ENCODE measurements at places on chromosomes 5 and 9.
A peak's percentile ranks its signal among the peaks of the same experiment; 100 is the strongest.

DNA sequence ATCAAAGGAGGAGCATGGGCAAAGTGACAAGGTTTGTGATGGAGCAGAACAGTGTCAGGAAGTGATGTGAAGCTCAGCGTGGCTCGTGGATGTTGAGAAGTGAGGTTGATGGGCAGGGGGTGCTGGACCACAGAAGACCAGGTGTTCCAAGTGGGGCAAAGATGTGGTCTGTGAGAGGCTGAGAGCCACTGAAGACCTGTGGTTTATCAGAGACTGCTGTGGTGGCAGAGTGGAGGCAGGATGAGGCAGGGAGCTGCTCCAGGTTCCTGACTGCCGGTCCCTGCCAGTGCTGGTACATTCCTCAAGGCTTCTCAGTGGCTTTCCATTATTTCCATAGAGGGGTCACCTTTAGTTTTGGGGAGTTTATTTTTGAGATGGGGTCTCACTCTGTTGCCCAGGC is 19.1 kb downstream of the PALM2AKAP2 start:
- DNase-seq = no peak

GRCh38 chr9:36748322-36748899 is 175.7 kb downstream of the MELK start:
- peak; percentile 70 for DNase-seq

DNA sequence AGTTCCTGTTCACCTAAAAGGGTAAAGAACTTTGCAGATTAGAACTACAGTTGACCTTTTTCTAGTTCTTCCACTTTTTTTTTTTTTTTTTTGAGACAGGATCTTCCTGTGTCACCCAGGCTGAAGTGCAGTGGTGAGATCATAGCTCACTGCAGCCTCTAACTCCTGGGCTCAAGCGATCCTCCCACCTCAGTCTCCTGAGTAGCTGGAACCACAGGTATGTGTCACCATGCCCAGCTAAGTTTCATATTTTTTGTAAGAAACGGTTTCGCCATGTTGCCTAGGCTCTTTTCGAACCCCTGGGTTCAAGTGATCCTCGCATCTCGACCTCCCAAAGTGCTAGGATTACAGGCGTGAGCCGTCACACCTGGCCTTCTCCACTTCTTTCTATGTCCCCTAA is 39.7 kb upstream of the TNFAIP8 start:
- DNase-seq = no peak

DNA sequence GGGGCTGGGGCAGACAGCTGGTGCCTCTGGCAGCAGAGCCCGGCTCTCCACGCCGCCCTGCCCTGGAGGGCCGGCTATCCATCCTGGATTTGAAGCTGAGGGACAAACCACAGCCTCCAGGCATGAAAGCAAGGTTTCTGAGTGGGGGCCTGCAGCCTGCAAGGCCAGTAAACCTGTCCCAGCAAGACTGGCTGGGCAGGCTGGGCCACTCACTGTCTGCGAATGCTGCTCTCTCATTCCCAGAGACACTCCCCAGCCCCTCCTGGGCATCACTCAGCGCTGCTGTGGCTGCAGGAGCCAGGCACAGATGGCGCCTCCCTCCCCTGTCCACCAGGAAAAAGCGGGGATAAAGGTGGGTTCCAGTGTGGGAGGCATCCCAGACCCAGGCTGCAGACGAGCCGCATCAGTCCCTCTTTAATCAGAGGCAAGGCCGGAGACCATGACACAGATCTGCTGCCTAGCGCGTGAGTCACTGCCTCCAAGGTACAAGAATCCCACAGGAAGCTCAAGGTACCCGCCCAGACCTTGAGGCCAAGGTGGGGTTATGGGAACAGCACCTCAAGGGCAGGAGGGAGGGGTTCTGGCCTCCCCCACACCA is 118.0 kb downstream of the VAV2 start:
- DNase-seq = no peak

DNA sequence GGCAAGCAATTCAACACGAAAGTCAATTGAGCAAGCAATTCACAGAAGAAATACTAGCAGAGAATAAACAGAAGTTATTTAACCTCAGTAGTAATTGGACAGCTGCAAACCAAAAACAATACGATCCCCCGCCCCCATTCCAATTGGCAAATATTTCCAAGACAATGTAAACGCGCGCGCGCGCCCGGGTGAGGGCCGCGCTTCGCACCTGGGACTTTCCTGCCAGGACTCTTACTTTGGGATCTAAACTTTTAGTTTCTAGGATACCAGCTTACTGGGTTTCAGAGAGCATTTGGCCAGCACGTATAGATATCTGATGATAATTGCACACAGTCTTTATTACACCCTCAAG is 8.6 kb downstream of the RUFY1 start:
- DNase-seq = peak; percentile 61

GRCh38 chr9:98993570-98993945 is 49.9 kb downstream of the COL15A1 start:
- peak; percentile 24 for DNase-seq

- no peak for DNase-seq
These were observed 110.8 kb downstream of the HMHB1 start for GRCh38 chr5:143922718-143923117.

- no peak for DNase-seq
These were observed at the start of gene IL7R for GRCh38 chr5:35856765-35857351. TSS of gene IL7R (plus strand) at chr5:35856891. CDS start at chr5:35856978, 87 bp downstream.

DNA sequence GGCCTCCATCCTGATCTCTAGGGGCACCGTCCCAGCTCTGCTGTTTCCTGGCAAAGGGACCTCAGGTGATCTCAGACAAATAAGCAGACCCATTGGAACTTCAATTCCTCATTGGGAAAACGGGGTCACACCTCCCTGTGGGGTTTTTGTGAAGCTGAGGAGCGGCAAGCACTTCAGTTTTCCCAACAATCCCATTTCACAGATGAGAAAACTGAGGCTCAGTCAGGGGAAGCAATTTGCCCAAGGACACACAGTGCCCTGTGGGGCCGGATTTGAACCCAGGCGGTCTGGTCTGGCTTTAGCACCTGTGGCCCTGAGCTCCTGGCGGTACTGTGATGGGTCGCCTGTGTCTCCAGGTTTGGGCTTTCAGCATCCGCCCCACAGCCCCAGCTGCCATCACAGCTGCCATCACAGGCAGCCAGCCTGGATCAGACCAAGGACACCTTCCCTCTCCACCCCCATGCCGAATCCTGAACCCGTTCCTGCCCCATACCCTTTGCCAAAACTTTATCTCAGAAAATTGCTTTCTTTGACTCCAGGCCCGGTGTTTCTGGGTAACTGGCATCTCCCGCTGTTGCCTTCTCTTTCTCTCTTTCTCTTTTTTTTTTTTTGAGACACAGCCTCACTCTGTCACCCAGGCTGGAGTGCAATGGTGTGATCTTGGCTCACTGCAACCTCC is 26.4 kb downstream of the NCS1 start:
- DNase-seq = no peak

- DNase-seq = no peak
These were observed at the start of gene PRRT1B for GRCh38 chr9:131545003-131545785. TSS of gene PRRT1B (plus strand) at chr9:131545523. CDS start at chr9:131545616, 93 bp downstream.

DNA sequence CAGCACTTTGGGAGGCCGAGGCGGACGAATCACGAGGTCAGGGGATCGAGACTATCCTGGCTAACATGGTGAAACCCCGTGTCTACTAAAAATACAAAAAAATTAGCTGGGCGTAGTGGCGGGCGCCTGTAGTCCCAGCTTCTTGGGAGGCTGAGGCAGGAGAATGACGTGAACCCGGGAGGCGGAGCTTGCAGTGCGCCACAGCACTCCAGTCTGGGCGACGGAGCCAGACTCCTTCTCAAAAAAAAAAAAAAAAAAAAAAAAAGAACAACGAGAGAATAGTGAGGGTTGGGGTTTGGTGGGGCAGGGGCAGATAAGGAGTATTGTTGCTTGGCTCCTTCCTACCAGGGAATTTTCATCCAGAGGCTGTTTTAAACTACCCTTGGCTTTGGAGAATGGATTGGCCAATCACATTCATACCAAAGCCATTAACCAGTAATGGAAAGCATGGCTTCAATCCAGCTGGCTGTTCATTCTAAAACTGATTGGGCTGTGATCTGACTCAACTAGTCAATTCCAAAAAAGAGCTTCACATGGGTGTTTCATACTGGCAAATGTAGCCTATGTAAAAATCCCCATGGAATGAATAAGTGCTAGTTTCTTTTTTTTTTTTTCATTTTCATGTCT is 64.4 kb downstream of the PLCXD3 start:
- no peak for DNase-seq

DNA sequence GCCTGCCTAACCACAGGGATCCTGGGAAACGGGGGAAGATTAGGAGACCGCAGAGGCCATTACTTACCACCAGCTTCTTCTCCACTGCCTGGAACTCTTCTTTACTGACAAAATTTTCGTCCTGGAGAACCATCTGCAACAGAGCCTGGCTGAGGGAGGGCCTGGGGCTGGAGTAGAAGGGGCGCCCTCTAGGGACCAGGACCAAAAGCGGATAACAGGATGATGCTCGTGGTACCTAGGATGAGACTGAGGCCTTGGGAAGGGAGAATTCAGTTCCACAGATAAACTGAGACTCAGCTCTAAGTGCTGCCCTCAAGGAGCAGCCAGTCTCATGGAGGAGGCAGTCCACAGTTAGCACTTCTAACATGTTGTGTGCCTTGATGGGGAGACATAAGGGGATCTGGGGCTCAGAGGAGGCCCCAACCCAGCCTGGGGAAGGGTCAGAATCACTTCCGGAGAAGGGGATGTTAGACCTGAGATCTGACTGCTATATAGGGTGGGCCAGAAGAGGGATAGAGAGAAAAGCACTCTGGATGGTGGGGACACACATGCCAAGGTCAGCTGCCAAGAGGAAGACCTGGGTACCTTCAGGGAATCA is 1.2 kb downstream of the SPATA24 start:
- DNase-seq = no peak

GRCh38 chr5:59065554-59065953 is 482.7 kb downstream of the RAB3C start:
- no peak for DNase-seq

- DNase-seq = no peak
These were observed 27.9 kb downstream of the MED10 start for GRCh38 chr5:6350277-6351090.

GRCh38 chr5:149223081-149223848 is 48.4 kb upstream of the AFAP1L1 start:
- DNase-seq = no peak

DNA sequence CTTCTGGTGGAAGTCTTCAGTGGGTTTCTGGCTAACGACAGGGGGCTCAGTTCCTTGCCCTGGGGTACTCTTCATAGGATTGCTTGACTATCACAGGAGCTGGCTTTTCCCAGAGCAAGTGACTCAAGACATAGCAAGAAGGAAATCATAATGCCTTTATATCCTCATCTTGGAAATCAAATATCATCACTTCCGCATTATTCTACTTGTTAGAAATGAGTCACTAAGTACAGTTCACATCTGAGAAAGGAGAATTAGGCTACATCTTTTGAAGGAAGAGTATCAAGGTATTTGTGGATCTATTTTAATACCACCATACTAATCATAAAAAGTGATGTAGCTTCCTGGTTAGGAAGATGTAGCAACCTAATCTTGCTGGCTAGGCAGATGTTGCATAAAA is 148.2 kb upstream of the RAI14 start:
- DNase-seq = no peak

DNA sequence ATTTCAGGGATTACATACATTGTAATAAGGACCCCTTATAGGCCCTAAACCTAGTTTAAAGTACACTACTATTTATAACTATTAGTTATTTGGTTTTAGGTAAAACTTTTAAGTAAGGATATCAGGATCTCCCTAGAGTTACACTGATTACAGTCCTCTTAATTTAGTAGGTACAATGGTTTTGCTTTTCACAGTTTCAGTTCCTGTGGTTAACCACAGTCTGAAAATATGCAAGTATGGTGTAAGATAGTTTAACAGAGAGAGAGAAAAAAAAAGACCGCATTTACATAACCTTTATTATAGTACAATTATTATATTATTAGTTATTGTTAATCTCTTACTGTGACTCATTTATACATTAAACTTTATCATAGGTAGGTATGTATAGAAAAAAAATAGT is 725.3 kb upstream of the PTPRD start:
- DNase-seq = no peak

GRCh38 chr9:133534346-133535291 is at the start of gene ADAMTSL2:
TSS of gene ADAMTSL2 (plus strand) at chr9:133534704. CDS start at chr9:133536713, 2,009 bp downstream.
- DNase-seq = peak; percentile 86

Measured in right forelimb (tissue), 1 donor.